ENCODE measurements at places on chromosomes 13 and 19.
A peak's percentile ranks its signal among the peaks of the same experiment; 100 is the strongest.

DNA sequence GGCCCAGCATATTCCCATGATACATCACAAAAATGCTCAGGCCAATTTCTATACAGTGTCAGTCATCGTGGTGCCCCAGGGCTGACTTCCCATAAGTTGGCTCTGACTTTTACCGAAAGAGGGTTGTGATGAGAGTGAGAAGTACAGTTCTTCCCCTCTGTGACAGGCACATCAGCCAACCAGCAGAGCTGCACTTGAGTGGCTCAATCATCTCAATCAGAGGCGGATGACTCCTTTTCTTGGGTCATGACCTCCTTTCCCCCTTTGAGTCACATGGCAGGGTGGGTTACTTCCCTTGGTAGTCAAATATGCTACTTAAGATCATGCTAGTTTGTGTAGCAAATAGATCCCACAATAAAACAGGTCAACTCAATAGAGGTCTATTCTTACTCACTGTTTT, 6.9 kb upstream of the AMER2 start:
- DNase-seq = no peak

GRCh38 chr19:13806728-13807127, 11.5 kb downstream of the ZSWIM4 start:
- DNase-seq = no peak

GRCh38 chr19:46554161-46554560, 47.0 kb upstream of the CALM3 start:
- DNase-seq = no peak

DNA sequence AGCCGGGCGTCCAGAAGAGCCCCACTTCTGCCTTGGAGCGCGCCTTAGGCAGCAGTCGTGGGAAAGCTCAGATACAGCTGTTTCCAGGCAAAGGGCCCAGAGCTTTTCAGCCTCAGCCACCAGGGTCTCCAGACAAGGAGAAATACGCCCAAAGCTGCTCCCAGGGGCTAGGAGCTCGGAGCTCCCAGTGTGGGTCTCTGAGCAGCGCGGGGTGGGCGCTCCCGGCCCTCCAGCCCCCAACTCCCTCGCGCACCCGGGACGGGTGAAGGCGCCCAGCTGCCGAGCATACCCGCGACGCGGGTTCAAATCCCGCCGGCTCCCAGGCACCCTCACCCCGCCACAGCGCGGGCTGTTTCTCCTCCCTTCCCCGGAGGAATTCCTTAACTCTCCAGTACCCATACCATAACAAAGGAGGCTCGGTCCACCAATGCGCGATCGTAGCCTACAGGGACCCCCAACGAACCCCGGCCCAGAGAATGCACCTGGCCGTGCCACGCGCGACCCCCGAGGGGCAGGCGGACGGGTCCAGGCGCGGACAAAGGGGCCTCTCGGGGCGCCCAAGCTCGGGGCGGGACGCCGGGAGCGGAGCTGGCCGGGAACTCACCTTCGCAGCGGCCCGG, 507 bp downstream of the COL4A1 start:
- no peak for DNase-seq

DNA sequence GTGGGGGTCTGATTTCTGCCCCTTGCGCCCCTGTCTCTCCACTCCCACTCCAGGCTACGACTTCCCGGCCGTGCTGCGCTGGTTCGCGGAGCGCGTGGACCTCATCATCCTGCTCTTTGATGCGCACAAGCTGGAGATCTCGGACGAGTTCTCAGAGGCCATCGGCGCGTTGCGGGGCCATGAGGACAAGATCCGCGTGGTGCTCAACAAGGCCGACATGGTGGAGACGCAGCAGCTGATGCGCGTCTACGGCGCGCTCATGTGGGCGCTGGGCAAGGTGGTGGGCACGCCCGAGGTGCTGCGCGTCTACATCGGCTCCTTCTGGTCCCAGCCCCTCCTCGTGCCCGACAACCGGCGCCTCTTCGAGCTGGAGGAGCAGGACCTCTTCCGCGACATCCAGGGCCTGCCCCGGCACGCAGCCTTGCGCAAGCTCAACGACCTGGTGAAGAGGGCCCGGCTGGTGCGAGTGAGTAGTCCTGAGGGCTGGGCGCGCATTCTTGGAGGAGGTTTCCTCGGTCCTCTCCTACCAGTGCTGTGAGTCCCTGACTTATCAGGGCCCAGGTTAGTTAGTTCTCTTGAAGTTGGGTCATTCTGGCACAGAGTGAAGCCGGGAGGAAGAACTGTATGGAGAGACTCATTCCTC, 12.7 kb downstream of the EHD2 start:
- no peak for DNase-seq

- DNase-seq = no peak
Observed at GRCh38 chr19:19746286-19747213, 13.6 kb upstream of the ZNF14 start.

- DNase-seq = peak; percentile 55
Observed at GRCh38 chr13:48156466-48156865, 61.6 kb upstream of the MED4 start.

GRCh38 chr13:97719736-97720135, 233.7 kb upstream of the IPO5 start:
- DNase-seq = no peak

DNA sequence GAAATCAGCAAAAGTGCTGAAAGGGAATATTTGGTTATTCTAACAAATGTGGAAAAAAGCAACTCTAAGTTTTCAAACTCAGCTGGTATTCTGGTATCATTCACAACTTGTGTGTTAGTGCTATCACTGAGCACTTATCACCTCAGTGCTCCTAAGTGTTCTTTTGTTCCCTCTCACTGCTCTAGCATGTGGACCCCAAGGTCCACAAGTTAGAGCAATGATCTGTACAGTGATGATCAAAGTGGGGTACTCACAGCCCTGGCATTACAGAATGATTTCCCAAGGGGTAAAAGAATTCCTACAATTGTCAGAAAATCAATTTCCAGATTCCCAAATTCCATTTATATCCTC, 575.0 kb downstream of the DIAPH3 start:
- no peak for DNase-seq

DNA sequence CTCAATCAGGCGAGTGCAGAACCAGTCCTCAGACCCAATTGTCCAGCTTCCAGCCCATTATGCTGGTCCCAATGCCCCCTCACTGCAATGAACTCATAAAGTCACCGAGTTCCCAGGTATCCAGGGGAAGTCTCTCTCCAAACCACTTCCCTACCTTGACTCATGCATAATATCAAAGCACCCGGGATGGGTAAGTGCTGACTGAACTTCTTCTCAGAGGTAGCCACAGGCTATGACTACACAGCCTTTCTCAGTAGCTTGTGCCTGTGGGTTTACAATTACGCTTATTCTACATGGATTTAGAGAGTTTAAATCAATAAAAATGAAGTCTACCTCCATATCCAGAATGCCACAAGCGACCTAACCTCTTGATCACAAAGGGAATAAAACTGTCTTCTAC, 1.7 kb upstream of the C13orf42 start:
- no peak for DNase-seq

GRCh38 chr19:29662278-29662603, 3.0 kb upstream of the PLEKHF1 start:
- no peak for DNase-seq

DNA sequence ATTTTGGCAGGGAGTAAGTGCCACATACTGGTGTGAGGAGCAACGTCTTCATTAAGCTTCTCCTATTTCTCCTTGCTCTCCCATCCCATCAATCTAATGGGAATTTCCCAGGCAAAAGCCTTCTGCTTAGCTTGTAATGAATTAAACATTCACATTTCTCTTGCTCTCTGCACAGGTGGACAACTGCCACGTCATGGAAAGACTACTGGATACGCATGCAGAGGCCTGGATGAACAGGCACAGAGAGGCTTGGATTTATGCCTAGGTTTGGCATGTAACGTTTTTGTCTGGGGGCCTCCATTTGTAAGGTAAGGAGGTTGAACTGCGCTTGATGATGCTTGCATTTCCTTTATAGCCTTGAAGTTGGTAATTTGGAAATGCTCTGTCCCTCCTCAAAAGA, 374.8 kb downstream of the KLF12 start:
- no peak for DNase-seq

DNA sequence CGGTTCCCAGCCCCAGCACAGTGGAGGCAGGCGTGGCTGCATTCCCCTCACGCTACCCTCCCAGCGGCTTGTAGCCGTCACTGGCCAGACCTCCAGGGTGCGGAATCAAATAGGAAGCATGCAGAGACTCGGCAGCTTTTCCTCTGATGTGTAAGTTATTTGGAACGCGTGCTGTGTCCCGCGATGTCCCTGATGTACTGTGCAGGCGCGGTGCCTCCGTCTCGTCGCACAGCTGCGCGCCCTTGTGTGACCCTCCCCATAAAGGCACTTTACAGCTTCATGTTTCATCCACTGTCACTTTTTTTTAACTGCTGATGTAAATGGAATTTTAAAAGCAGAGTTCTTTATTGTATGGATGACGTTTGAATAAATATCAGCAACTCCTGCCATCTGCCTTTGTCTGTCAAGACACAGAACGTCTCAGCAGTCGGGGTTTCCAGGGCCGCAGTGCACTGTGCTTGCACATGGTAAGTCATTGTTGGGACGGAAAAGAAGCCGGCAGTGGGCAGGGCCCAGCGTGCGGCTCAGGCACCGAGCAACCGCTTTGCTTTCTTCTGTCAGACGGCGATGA, 7.3 kb upstream of the F7 start:
- DNase-seq = no peak

- no peak for DNase-seq
Observed at GRCh38 chr19:45496349-45496953, 396 bp downstream of the RTN2 start.

DNA sequence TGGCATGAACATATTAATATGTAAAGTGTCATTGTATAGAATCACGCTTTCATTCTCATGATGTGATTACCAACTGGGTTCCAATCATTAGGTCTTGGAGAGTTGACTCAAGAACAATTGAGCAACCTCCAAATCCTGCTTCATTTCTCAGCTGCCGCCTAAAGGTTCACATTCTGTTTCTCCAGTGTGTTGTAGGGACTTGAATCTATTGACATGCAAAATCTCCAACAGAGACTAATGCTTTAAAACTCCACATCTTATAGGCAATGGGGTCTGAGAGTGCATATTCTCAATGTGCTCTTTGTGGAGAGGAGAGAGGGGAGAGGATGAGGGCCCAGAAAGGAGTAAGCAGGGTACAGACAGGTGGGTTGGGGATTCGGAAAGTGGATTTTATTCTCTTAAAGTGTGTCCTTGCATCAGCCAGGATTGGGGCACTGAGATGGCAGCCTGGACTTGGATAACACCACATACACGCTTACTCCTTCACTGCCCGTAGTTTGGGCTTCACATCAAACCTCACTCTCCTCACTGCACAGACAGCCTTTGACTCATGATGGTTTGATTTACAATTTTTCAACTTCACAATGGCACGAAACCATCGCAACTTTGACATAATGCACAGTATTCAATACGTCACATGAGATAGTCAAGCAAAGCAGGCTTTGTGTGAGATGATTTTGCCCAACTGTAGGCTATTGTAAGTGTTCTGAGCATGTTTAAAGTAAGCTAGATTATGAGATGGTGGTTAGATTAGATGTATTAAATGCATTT, 241.3 kb upstream of the IRS2 start:
- DNase-seq = no peak

DNA sequence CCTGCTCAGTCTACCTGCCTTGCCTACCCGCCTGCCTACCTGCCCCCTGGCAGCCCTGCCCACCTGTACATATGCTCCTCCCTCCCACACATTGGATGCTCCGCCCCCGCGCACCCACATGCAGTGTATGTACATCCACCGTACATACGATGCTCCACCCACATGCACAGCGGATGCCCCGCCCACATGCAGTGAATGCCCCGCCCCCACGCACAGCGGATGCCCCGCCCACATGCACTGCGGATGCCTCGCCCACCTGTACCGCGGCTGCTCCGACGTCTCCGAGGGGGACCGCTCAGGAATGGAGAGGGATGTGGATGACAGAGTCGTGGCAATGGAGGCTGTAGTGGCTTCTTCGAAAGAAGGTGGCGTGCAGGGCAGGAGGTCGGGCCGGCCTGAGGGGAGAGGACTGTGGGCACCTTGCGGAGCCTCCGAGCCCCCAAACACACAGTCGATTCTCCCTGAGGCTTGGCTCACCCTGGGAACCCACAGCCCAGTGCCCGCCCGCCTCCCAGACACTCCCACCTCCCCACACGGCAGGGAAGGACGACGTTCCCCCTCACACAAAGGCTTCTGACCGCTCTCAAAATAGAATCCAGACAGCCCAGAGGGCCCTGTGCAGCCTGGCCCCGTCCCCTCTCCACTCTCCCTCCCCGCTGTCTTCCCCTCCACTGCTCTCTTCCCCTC, 16.5 kb upstream of the CACTIN start:
- no peak for DNase-seq

- DNase-seq = no peak
Observed at GRCh38 chr19:56084835-56085536, 36.1 kb downstream of the ZNF787 start.

- DNase-seq = no peak
Observed at GRCh38 chr19:13796301-13797057, 1.2 kb downstream of the ZSWIM4 start.

GRCh38 chr13:91078093-91078679, 269.3 kb upstream of the MIR17HG start:
- no peak for DNase-seq

- DNase-seq = no peak
Observed at GRCh38 chr19:47152205-47152604, 21.6 kb downstream of the SAE1 start.

DNA sequence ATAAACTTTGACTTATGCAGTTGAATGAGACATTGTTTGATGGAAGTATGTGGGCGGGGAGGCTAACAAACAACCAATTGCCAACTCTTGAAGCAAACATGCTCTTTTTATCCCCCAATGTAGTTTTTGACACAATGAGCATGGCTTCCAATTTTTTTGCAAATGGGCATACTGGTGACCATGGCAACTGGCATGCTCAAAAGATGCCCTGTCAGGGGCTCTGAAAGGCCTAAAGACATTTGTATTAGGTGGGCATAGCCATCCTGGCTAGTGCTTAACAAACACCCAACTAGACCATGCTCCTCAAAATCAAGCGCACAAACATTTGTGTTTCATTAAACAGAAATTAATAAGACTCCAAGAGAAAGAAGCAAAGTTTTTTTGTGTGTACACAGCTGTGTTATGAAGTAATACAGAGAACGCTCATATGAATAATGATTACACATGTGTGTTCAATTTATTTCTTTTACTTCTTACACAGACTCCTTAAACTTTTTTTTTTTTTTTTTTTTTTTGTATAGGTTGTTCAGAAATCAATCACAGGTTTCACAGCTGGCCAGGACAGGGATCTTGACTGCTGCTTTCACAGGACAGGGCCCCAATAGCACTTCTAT, 95.6 kb downstream of the DLEU7 start:
- no peak for DNase-seq

- DNase-seq = no peak
Observed at GRCh38 chr19:51325161-51325976, 13.9 kb downstream of the IGLON5 start.

DNA sequence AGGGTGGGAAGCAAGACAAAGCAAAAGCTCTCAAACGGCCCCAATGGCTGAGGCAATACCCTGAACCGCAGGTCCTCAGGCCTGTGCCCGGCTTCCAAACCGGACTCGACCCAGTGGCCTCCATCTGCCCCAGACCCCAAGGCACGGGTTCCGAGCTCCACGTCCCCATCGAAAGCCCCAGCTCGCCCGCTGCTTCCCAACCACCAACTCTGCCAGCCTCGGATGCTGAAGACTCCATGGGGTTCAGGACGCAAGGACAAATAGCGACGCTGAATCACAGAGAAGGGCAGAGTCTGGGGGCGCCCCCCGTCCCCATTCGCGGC, 559 bp downstream of the POLR2E start:
- no peak for DNase-seq

GRCh38 chr13:32472194-32472621, 44.3 kb upstream of the N4BP2L1 start:
- DNase-seq = no peak

- no peak for DNase-seq
Observed at GRCh38 chr19:35459414-35460082, 11.5 kb downstream of the FFAR2 start.

- DNase-seq = no peak
Observed at GRCh38 chr19:3115411-3115810, 20.4 kb upstream of the GNA15 start.
